Inflammatory macrophage treated with lipopolysaccharide for 4 hours (primary cell): ENCODE measurements at places on chromosomes 3 and 15.

DNA sequence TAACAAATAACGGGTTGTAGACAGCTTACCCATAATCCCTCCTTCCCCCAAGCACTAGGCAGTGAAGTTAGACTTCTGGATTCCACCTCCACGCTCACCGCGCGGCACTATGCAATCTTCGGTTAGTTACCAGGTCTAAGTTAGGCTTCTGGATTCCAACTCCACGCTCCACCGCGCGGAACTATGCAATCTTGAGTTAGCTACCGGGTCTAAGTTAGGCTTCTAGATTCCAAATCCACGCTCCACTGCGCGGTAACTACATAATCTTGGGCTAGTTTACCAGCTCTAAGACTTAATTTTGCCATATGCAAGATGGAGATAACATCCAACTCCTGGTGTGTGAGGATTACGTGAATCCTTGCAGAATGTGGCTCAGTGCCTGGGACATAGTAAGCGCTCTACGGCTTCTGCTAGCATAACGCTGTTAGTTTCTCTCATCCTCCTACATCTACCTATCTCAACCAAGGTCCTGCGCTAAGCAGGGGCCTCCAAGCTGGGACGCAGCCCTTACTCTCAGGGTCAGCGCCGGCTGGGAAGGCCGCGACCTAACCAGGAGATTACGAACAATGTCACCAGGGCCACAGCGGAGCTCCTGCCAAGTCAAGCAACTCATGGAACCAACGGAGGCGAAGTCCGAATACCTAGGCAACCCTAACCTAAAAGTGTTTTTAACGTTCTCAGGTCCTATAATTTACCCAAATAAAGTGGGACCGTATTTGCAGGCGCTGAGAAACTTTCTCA, 497 bp upstream of the RPLP1 start:
- DNase-seq: no peak

GRCh38 chr15:63500265-63501250, 3.8 kb upstream of the USP3 start:
- peak; percentile 79 for DNase-seq

DNA sequence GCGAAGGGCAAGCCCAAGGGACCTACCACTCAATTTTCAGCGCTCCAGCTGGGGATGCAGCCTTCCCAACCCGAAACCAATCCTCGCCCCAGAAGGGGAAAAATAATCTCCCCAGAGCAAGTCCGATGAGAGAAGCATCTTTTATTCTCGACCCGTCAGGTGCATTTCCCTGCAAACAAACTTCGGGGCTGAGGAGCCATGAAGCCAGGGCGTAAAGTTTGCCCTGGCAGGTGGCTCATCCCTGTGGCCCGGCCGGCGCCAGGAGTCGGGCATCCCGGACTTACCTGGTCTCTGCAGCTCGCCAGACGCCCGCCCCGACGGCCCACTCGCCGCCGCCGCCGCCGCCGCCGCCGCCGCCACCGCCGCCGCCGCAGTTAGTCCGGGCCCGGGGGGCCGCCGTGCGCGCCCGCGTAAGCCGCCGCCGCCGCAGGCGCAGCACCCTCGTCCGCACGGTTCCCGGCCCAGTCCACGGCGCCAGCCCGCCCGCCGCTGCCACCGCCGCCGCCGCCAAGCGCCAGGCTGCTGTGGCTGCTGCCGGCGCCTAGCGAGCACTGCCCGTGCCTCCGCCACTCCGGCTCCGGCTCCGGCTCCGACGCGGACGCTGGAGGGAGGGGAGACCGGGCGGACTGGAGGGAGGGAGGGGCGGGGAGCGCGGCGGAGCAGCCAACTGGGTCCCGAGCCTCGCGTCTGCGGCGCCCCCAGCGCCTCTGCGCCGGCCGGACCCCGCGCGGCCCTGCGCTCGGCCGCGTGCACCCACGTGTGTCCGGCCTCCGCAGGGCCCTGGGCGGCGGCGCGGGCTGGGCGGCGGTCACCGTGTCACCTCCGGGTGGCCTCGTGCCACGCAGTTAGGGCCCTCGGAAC, at the start of gene CNTN3:
Gene CNTN3, minus strand, starts transcription at position 553 of the 861 bp plus-strand sequence. CDS start 93,547 bp downstream, outside the sequence.
- no peak for DNase-seq

GRCh38 chr15:35986191-35986721, 440.3 kb upstream of the DPH6 start:
- DNase-seq: no peak

GRCh38 chr15:58387130-58387529, 44.7 kb upstream of the LIPC start:
- DNase-seq: peak; percentile 82

DNA sequence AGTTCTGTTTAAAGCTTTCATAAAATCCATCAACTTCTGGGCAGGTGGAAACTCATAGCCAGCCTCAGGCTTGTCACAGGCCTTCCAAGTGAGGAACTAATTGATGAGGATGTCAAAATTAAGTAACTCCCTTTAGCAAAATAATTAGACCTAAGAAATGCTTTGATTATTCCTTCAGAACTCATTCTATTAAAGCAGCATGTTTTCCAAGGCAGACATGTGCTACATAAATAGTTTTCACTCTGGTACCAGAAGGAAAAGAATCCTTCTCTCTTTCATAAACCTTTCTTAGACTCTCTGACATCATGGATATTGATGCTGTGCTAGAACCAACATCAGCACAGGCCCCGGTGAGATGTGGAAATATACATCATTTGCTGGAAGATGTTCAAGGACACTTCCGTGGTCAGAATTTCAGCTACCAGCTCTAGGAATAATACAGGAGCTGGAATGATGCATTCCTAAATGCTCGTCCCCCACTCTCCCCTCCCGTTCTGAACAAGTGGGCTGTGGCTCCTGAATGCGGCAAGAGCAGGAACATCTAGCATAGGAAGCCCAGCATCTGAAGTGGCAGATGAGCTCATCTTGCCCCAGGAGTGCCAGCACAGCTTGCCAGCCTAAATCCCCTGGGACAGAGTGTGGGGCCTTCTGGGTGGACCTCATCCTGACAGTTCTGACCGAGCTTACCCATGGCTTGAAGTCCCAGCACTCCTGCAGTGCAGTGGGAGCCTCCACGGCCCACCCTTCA, 82.4 kb downstream of the WWTR1 start:
- no peak for DNase-seq

DNA sequence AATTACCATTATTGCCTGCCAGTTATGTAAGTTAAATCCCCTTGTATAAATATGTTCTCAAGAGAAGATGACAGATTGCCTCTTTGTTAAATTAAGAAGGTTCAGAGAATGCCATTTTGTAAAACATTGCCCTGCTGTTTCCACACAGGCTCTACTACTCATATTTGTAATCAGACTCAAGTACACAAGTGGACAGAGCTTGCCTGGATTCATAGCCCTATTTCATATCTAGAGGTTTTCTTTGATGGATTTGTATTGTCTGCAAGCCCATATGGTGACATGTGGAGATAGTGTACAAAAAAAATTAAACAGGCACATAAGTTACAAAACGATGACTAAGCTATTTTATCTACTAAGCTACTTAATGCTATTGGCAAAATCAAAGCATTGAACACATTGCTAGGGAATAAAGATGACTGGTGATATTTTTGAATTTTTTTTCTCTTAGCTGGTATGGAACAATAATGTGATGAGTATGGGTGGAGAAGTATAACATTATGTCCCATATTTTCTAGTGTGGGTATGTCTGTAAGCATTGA, 1286.6 kb upstream of the ALCAM start:
- no peak for DNase-seq

GRCh38 chr3:177982034-177982433, 554.2 kb upstream of the KCNMB2 start:
- DNase-seq: no peak

DNA sequence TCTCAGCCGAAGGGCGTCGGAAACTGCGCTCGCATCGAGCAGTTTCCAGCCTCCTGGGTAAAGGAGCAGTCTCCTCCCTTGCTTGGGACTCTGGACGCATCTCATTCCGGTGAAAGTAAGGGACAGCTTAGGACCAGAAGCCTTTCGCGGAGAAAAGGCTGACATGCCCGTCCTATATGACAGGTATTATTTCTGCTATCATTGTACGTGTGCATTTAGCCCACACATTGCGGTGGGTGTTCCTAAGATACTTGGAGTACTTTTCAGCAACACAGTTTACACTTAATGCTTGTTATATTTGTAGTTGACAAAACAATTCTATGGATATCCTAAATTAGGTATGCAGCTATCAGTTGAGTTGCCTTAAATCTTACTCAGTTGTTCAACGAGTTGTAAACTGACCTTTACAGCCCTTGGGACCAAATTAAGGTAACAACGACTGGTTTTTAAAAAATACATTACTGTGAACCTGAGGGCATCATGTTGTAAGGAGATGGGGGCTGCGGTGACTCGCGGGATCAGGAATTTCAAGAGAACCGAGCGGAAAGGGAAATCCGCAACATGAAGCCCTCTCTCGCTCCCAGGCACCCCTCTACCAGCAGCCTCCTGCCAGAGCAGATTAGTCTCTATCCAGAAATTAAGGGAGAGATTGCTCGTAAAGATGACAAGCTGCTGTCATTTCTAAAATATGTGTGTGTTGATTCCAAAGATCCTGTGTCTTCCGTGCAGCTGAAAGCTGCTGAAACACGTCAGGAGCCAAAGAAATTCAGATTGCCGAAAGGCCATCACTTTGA, 632 bp upstream of the COPS2 start:
- DNase-seq: no peak

GRCh38 chr3:120762615-120763014, 20.1 kb downstream of the GTF2E1 start:
- no peak for DNase-seq

DNA sequence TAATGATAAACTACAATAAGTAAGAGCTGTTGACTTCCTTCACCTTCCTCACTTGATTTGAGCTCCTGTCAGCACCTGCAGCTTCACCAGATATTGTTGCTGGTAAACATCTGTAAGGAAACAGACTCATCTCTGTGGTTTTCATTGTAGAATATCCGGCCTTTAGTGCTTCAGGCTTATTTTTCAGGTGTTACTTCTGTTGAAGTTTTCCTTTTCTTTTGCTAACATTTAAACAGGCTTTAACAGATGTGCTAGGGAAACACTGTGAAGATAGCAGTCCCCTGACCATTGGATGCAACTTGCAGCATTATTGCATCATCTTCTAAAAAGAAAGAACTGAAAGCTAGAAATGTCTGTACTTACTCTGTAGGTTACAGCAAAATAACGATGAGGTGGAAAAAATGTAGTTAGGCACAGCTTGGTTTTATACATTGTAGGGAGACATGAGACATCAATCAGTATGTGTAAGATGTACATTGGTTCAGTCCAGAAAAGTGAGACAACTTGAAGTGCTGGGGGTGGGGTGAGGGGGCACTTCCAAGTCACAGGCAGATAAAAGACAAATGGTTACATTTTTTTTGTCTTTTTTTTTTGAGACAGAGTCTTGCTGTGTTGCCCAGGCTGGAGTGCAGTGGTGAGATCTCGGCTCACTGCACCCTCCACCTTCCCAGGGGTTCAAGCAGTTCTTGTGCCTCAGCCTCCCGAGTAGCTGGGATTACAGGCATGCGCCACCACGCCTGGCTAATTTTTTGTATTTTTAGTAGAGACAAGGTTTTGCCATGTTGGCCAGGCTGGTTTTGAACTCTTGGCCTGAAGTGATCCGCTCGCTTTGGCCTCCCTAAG, 10.2 kb downstream of the EDEM1 start:
- DNase-seq: peak; percentile 93

DNA sequence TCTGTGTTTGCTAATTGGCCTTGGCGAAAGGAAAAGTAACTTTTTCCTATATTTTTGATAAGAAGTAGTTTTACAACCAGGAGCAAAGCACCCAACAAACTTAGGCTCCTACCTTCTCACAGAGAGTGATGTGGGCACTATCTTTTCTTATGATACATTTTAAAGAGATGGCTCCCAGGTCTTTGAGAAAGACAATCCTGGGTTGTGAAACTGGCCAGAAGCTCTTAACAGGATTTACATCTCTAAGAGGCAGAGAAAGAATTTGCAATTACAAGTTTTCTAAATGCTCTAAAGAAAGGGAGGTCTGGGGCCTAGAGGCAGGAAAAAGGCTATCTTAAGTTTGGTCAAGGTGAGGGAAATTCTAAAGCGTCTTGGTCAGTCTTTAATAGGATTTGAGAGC, 609.7 kb downstream of the VGLL3 start:
- no peak for DNase-seq

DNA sequence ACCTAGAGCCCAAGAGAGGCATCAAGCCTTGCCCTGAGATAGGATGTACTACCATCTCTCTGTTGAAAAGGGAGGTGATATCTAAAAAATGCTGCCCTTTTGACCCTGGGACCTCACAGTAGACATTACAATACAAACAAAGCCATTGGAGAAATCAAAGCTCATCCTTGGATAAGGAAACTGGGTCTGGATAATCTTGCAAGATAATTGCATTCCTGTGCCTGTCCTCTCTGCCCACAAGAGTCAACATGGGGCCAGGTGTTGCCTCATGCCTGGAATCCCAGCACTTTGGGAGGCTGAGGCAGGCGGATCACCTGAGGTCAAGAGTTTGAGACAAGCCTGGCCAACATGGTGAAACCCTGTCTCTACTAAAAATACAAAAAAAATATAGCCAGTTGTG, 57.3 kb upstream of the DLG1 start:
- DNase-seq: no peak

DNA sequence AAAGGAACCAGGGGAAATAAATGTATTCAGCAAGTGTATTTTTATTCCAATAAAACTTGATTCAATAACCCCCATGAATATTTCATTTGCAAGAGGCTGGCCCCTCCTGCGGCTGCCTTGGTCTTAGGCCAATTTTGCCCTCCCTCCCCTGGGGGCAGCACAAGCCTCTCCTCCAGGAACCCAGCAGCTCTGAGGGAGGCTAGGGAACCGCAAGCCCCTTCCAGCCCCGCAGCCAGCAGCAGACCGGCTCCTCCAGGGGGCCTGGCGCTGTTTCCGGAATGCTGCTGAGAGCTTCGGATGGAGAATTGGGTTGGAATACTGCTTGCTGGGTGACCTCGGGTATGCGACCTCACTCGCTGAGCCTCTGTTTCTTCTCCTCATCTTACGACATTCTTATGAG, 150.1 kb downstream of the RAB11A start:
- DNase-seq: no peak

GRCh38 chr3:31029706-31030105, 135.2 kb upstream of the GADL1 start:
- DNase-seq: no peak

- DNase-seq: no peak
Observed at GRCh38 chr3:143252931-143253330, 133.4 kb downstream of the CHST2 start.

- DNase-seq: no peak
Observed at GRCh38 chr15:85771271-85771670, 23.5 kb downstream of the KLHL25 start.

DNA sequence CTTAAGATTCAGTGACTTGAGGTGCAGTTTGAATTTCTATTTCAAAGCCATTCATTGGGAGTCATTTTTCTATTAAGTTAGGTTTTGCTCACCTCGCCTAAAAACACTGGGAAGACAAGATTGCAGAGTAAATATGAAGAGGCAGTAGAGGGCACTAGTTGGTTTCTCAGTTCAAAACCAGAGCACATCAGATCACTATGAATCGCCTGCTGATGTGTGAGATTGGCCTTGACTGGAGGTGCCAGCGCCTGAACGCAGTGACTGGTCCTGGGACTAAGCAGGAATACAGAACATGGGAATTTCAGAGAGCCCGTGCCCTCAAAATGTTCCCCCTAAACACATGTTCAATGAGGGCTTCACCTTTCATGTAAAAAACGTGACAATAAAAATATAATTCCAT, 229.0 kb downstream of the ITPR1 start:
- peak; percentile 74 for DNase-seq
